Mesendoderm (in vitro differentiated cells): ENCODE measurements at places on chromosomes 16 and 17.

- DNase-seq: no peak
Observed at GRCh38 chr16:56588781-56589140, 567 bp upstream of the MT3 start.

DNA sequence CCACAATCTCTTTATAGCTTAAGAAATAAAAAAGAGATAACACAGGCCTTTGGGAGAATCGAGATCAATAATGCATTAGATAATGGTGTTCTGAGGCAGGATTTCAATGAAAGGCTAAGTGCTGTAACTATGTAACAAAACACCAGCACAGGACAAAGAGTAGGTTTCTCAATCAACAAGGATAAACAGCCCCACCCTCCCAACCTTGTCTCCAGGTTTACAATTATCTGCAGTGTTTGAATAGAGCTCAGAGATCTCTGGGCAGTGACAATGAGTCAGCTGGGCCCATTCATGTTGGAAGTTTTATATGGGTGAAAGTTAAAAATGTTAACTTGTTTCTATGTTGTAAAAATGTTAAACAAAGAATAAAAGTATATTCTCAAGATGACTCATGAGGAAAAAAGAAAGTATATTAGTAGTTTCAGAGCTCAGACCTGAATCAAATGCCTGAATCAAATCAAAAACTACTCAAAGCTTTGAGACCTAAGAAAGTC, 17.0 kb upstream of the KRT20 start:
- peak; percentile 37 for DNase-seq

DNA sequence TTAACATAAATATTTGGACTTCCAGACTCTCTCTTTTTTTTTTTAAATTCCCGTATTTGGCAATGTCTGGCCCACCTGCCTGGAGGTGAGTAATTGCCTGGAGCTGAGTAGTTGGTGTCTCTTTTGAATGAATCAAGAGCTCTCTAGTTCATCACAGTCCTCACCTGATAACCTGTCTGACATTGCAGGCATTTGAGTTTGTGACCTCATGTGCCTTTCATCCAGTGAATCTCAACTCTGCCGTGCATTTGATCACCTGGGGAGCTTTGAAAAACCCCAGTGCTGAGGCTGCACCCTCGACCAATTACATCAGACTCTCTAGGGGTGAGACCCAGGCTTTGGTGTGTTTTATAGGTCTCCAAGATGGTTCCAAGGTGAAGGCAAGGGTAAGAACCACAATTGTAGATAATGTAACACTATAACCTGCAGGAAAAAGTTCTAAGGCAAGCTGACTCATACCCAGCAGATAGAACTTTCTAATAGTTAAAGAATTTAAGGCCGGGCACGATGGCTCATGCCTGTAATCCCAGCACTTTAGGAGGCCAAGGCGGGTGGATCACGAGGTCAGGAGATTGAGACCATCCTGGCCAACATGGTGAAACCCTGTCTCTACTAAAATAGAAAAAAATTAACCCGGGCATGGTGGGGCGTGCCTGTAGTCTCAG, 24.5 kb upstream of the HS3ST2 start:
- DNase-seq: peak; percentile 51

GRCh38 chr16:29858149-29858849, 4.7 kb downstream of the CDIPT start:
- DNase-seq: no peak

- DNase-seq: no peak
Observed at GRCh38 chr17:67711916-67712315, 5.8 kb upstream of the NOL11 start.

GRCh38 chr16:2999929-3000328, 12.8 kb upstream of the CLDN9 start:
- DNase-seq: no peak

DNA sequence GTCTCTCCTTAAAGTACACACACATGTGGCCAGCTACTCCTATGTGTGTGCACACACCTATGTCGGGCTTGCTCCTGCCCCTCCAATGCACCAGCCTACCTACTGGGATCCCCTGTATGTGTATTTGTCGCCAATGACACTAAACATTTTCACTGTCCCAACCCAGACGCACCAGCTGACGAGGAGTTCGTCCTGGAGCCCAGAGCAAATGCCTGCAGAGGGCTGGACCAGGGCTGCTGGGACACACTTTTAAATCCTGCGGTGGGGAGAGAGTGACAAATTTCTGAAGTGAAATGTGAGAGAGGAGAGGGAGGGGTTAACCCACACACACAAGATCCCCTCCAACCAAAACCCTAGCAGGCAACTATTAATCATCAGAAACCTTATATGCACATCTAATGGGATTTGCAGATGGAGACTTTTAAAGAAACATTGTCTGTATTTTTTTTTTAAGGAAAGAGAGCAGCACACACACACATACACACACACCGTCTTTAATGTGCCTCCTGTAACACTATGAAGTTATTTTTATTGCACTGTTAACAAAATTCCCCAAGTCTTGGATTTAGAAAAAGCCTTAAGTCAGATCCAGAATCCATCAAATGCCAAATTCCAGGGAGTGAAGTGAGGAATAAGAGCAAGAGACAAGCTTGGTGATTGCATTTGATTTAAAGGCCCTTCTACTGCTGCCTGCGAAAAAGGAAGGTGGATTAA, at the start of gene MEOX1:
TSS of gene MEOX1 (minus strand) at position 224 of the 714 bp plus-strand sequence. CDS start 388 bp downstream, outside the sequence.
- peak; percentile 47 for DNase-seq

- DNase-seq: no peak
Observed at GRCh38 chr16:57066625-57067024, 25.8 kb upstream of the CPNE2 start.

DNA sequence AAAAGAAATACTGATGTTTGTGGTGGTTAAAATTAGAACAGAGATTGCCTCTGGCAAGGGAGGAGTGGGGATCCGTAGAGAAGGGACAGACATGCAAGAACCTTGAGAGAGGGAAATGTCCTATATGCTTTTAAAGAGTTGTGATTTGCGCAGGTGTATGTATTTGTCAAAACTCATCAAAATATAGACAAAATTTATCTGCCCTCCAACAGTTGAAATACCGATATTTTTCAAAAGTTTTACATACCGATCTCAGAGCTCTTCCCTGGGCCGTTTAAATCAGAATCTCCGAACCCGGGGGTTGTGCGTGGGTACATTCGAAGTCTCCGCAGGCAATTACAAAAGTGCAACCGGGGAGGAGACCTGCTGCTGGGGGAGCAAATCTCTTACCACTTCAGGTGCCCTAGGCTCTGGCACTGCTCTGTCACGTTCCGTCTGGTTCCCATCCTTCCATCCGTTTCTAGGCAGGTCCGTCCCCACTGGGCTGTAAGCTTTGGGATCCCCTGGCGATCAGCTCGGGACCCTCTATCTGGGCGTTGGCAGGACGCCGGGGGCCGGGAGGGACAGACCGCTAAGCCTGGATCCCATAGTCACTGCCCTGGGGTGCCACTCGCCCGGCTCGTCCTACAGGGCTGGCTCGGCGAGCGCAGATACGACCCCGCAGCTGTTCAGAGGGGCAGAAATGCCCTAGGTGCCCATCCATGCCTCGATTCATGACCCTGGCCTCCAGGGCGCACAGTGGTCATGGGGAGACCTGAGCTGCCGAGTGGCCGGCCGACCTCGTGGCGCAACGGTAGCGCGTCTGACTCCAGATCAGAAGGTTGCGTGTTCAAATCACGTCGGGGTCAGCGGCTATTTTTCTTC, 4.2 kb downstream of the BORCS6 start:
- peak; percentile 82 for DNase-seq

DNA sequence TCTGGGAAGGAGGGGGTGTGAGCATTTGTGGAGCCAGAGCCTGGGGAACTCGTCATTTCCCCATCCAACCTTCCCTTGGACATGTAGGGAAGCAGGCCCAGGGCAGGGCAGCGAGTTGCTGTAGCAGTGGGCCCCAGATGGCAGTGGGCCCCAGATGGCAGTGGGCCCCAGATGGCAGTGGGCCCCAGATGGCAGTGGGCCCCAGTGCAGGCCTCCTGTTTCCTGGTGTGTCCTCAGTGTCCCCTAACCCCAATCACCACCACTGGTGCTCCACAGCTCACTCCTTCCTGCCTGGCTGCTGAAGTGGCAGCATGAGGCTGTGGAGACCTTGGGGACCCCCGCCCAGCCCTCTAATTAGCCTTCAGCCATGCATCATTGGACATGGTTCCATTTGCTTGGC, 4.5 kb downstream of the KCNJ12 start:
- DNase-seq: no peak

DNA sequence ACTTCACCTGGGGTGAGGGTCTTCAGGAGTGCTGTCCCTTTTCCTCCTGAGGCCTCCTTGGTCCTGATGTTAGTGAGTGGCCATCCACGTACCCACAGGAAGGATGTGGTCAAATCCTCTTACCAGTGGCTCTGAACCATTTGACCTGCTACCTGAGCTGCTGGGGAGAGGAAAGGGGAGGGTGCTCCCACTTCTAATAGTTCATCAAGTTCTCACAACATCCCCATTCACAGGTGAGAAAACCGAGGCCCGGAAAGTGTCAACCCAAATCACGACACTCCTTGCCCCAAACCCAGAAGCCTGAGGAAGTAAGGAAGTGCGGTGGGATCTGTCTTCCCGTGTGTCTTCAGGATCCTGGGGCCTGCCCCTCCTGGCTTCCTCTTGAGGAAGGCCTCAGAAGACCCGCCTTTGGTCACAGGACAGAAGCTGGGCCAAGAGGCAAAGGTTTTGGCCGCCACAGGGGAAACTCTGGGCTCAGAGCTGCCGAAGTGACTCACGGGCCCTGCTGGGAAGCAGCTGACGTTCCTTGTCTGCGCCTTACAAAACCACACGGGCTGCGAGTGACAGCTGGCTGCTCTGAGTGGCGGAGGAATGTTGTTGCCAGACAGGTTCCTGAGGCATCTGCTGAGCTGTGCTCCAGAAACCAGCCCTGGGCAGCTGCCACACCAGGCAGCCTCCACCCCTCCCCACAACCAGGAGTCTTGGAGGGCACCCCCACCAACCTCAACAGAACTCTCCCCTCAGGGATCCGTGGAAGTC, 13.9 kb upstream of the KIFC3 start:
- peak; percentile 96 for DNase-seq

DNA sequence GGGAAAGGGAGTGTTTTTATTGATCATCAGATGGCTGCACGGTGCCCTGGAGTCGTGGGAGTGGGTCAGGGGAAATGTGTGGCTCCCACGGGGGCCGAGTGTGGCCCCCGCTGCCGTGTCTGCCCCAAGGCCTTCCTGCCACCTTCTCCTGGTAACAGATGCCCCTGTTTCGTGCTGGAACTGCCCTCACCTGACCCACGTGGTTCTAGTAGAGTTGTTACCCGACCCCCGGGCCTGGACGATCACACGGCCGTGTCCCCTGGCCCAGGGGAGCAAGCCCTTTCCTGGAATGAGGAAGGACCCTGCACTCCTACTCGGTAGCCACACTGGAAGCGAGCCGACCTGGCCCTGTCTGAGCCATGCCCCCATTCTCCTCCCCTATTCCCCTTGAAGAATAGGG, 37.6 kb downstream of the ACTG1 start:
- DNase-seq: no peak

DNA sequence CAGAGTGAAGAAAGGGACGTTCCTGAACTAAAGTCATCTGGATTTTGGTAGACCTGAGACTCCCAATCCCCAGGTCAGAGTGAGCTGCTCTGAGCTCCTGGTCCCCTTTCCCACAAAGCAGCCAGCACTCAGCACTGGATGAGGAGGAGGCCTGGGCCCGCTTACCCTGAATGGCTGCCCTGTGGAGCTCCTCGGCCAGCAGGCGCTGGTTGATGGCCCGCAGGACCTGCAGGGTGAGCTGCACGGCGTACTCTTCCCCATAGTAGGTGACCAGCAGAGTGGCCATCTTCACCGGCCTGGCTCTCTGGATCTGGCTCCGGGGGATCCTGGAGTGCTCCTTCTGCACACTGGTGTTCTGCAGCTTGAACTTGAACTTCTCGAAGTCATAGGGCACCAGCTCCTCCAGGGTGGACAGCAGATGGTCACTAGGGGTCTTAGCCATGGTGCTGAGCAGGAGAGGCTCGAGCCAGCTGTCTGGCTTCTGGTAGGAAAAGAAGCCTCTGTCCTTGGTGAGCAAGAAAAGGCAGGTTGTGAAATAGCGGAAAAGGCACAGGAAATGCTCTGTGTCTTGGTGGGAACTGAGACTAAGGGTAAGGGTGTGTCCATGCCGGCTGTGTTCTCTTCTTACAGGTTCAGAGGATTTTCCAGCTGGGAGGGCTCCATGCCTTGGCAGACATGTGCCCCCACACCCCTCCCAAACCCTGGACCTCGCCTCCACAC, at the start of gene MEFV:
TSS of gene MEFV (minus strand) at position 488 of the 720 bp plus-strand sequence. CDS start at position 442, 46 bp downstream.
- no peak for DNase-seq

DNA sequence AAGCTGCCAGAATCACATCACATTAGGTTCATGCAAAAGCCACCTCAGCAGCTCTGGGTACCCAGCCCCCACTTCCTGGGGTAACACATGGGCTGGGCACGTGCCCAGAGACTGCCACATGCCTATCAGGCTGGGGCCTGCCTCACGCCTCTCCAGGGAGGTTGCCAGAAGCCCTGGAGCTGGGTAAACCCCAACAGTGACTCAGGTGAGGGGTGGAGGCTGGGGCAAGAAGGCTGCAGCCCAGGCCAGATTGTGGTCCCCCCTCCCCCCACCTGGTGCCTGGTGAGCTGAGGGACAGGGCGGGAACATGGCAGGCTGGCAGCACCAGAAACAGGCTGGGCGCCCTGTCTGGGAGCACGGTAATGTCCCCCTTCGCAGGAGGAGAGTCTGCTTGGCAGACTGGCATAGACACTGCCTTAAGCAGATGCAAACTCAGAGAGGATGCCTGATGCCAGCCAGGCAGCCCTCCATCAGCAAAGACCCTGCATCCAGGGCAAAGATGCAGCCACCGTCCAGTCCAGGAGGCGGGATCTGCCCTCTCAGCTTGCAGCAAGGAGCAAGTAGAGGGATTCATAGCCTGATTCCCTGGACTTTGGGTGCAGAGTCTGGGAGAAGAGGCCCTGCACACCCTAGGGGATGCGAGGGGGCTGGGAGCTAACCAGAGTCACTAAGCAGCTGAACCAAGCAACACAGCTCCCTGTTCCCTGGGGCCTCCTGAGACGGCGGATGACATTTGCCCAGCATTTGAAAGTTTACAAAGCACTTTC, 28.8 kb downstream of the NGFR start:
- no peak for DNase-seq

GRCh38 chr16:12300490-12300889, 324.0 kb downstream of the SNX29 start:
- no peak for DNase-seq

GRCh38 chr16:13999071-13999894, 71.8 kb upstream of the MRTFB start:
- DNase-seq: no peak

DNA sequence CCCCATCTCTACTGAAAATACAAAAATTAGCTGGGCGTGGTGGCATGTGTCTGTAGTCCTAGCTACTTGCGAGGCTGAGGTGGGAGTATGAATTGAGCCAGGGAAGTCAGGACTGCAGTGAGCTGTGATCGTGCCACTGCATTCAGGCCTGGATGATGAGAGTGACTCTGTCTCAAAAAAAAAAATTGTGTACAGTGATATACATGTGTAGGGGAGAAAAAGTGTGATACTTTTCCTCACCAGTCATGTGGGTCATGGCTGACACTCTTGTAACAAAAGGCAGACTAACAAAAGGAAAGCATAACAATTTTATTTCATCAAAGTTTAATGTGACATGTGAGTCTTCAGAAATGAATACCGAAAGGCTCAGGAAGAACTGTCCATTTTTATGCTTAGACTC, 2.0 kb upstream of the ABCC12 start:
- no peak for DNase-seq

- DNase-seq: no peak
Observed at GRCh38 chr17:72236980-72237633, 116.3 kb downstream of the SOX9 start.
